ENCODE measurements at places on chromosomes 13 and 19.

DNA sequence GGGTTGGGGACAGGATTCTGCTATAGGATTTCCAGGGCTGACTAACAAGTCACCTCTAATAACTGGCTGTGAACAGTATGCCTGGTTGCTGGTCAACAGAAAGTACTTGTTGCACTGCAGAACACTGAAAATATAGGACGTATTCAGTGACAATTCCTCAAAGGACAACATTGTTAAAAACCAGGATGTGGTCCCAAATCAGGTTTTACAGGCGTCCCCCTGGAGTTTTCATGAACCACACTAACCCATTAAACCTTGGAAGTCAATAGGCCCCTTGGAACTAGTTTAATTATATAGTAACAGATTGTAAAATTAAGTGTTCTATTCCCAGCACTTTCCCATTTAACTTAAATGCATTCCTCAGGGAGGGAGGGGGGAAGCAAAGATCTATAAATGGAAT lies 495.4 kb downstream of the TBC1D4 start:
- DNase-seq: no peak

DNA sequence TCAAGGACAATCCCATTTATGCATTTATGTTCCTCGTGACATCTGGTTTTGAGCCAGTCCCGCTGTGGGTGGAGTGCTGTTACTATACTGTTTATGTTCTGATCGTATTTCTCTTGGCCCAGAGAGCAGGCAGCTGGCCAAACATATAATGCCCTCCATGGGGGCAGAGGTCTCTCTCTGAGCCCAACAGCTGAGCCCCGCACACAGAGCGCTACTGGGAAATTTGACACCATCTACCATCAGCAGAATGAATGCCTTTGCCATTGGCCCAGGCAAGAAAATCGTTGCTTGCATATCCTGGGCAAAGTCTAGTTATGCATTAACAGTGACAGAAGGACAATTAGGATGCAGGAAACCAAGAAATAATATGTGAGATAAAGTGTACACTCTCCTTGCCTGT lies 126.8 kb upstream of the CACNA1A start:
- no peak for DNase-seq

DNA sequence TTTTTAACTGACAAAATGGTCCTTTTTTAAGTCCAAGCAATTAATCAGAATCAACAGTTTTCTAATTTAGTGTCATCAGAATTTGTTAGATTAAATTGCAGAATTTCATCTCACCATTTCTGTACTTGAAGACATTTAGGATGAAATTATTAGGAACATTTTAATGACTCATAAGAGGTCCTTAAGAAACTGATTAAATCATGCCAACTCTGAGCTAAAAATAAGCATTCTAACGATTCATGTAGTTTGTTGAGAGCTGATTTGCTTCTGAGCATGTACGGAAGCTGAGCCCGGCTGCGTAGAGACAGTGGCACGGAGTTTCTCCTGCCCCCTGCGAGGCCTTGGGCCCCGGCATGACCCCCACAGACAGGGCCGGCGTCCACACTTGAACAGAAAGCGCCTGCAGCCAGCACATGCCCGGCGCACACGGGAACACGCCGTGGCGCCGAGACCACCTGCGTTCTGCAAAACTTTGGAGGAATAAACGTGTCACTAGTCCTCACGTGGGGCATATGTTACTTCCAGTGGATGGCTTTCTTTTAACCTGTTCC lies 89.7 kb upstream of the MCF2L start:
- DNase-seq: no peak

- DNase-seq: peak; percentile 64
These were observed 41.0 kb downstream of the LHFPL6 start for GRCh38 chr13:39561971-39562370.

DNA sequence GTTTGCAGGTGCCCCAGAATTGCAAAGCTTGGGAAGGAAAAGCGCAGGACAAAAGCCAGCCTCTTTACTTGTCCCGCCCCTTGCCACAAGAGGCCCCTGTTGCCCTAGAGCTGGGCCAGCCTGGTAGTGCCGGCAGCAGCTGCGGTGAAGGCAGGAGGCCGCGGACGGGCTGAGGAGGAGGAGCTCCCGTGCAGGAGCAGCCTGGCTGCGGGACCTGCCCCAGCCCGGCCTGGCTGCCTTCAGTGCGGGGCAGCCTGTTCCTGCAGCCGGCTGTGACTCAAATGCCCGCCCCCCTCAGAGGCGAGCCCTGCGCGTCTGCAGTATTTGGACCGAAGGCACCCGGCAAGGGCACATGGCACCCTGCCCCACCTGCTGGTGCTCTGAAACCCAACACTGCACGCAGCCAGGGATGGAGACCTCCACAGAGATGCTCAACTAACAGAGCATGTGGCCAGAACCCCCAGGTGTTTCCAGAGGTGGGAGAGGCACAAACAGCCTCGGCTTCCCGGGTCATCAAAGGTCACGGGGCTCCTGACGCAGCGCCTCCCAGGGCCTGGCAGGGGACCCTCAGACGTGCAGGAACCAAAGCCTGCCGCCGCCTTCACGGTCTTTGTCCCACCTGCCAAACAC lies 29.7 kb downstream of the NAXD start:
- DNase-seq: peak; percentile 50

DNA sequence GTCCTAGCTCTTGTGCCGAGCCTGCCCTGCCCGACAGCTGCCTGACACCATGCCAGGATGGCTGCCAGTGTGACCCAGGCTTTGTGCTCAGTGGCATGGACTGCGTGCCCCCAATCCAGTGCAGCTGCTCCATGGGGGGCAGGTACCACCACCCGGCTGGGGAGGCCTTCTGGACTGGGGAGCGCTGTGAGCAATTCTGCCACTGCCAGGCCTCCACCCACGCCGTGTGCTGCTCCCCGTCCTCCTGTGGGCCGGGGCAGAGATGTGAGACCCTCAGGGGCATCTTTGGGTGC lies 9.4 kb upstream of the FXYD3 start:
- no peak for DNase-seq

DNA sequence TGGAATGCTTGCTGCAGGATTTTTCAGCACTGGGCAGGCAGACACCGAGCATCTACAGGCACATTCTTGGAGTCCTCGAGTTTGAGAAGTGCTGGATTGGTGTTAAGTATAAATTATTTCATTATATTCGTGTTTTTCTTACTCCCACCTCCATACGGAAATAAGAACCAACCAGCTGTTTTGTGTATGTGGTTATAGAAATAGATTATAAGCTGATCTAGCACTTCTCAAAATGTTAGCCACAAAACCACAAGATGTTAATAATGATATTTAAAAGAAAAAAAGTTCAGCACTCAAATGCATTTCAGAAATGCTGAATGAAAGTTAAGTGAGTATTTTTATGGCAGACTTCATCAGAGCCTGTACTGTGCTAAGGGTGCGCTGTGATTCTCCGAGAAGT lies 24.0 kb upstream of the TEX29 start:
- no peak for DNase-seq

DNA sequence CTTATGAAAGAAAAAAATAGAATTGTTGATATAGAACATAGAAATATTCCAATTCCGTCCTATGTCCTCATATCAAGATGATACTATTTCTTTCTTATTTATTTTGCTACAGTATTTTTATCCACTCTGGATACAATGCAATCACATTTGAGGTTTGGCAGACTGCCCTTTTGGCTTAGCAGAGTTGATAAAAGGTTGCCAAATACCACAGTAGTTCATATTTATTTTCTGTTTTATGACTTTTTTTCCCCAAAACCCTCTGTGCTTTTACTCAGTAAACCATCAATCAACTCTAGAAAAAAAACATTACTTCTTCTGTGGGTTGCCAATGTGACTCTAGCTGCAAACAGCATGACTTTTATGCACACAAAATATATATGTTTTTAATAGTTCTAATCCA lies 424.5 kb downstream of the PCDH9 start:
- DNase-seq: no peak

- no peak for DNase-seq
These were observed 98.1 kb downstream of the DCLK1 start for GRCh38 chr13:36033035-36033434.

- DNase-seq: no peak
These were observed 9.8 kb upstream of the ARRDC2 start for GRCh38 chr19:17997969-17998826.

GRCh38 chr13:103078158-103078557 lies 11.9 kb upstream of the SLC10A2 start:
- DNase-seq: no peak

- DNase-seq: no peak
These were observed 1.8 kb downstream of the DBP start for GRCh38 chr19:48635263-48635965.

GRCh38 chr13:63983366-63983765 lies 2567.7 kb upstream of the PCDH20 start:
- DNase-seq: no peak

DNA sequence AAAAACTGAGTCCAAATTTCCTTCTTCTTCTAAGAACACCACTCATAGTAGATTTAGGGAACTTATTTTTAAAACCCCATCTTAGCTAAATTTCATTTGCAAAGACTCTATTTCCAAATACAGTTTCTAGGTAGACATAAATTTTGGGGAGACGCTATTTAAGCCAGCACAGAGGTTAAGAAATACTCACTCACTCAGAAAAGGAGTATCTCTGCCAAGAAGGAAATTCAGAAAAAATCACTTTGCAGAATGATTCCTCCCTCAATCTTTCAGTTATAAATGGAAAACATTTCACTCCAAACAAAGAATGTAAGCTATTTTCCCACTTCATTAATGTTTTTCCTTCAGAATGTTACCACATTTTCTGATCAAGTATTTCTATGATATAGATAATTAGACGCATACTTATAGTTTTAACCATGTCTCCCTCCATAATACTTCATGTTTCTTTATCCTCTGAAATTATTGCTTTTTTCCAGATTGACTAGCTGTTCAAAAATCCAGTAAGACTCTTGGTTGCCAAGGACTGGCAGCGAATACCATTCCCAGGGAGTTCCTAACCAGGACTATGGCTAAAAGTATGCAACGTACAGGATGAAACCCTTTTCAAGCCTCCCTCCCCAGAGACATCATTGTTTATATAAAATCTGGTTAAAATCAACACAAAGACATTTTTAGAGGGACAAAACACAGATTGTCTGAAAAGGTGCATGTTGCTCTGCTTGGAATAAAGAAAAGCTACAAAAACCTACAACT lies 52.5 kb upstream of the RXFP2 start:
- DNase-seq: no peak

DNA sequence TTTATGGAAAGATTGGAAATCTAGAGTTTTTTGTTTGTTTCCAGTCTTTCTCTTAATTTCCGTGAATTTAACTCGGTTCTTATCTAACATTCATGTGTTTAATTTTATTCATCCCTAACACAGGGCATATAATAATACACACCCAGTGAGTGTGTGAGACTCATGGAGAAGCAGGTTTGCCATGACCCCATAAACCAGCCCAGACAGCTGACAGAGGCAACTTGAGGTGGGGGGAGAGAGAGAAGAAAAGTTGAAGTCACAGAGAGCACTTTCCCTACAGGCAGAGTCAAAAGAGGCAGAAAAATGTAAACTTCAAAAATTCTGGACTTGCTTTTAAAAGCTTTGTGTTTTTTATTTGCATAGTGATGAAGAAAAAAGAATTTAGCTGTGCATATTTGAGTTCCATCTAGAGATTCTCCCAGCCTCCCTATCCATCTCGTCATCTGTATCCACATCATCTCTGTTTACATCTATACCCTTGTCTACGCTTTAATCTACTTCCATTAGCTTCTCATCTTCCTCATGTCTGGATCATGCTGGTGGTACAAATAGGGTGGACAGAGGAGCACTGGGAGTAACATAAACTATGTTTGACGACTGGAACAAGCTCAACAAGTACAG lies 60.2 kb downstream of the THSD1 start:
- no peak for DNase-seq

GRCh38 chr19:7229735-7230134 lies 64.5 kb downstream of the INSR start:
- no peak for DNase-seq

GRCh38 chr13:46559272-46559805 lies 6.4 kb downstream of the LRCH1 start:
- peak; percentile 55 for DNase-seq

GRCh38 chr19:51116736-51117286 lies 7.9 kb upstream of the SIGLEC9 start:
- no peak for DNase-seq

DNA sequence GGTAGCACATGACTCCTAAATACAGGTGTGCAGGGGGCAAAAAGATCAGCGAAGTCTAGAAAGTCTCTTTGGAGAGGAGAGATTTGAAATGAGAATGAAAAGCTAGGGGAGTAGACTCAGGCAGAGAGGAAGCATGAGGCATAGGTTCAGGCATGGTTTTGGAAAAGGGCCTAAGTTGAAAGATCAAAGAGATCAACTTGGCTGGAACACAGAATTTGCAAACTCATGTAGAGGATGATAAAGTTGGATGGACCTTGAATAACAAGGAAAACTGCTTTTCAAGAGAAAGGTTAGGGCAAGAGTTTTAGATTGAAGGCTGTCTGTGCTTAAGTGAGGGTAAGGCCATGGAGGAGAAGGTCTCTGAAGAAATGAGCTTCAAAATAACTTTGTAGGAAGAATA lies 47.4 kb upstream of the UBAC2 start:
- DNase-seq: peak; percentile 35

- DNase-seq: peak; percentile 41
These were observed 13.1 kb downstream of the EPS8L1 start for GRCh38 chr19:55088543-55089341.

DNA sequence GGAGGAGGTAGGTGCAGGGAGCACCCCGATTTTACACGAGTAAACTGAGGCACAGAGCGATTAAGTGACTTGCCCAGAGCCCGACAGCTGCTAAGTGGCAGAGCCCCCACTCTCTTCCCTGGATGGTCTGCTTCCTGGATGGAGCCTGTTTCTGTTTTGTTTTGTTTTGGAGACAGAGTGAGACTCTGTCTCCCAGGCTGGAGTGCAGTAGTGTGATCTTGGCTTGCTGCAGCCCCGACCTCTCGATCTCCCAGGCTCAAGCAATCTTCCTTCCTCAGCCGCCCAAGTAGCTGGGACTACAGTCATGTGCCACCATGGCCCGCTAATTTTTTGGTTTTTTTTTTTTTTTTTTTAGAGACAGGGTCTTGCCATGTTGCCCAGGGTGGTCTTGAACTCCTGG lies 17.3 kb downstream of the BICRA start:
- no peak for DNase-seq

- peak; percentile 72 for DNase-seq
These were observed 9.3 kb downstream of the MED16 start for GRCh38 chr19:883661-884211.

- no peak for DNase-seq
These were observed 123.4 kb downstream of the NUFIP1 start for GRCh38 chr13:44865722-44866410.

GRCh38 chr19:14496834-14497227 lies 904 bp upstream of the GIPC1 start:
- no peak for DNase-seq
